ENCODE measurements at places on chromosomes 2 and 18.

DNA sequence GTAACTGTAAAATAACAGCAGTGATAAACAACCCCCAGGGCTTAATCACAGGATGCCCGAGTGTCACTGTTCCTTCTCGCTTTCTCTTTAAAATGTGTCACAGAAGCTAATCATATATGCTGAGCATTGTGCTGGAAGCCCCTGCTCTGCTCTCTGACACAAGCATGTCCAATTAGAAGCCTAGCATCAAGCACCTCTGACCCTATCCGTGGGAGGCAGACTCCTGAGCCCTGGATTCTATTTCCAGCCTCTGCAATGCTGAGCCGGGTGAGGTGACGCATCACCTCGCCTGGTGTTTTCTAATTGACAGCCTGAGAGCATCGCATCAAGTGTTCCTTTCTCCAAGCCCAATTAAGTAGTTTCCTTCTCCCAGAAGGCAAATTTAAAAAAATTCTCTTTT lies 19.7 kb upstream of the SCG2 start:
- no peak for DNase-seq

- no peak for DNase-seq
Observed at GRCh38 chr2:147355706-147356105, 489.1 kb upstream of the ACVR2A start.

DNA sequence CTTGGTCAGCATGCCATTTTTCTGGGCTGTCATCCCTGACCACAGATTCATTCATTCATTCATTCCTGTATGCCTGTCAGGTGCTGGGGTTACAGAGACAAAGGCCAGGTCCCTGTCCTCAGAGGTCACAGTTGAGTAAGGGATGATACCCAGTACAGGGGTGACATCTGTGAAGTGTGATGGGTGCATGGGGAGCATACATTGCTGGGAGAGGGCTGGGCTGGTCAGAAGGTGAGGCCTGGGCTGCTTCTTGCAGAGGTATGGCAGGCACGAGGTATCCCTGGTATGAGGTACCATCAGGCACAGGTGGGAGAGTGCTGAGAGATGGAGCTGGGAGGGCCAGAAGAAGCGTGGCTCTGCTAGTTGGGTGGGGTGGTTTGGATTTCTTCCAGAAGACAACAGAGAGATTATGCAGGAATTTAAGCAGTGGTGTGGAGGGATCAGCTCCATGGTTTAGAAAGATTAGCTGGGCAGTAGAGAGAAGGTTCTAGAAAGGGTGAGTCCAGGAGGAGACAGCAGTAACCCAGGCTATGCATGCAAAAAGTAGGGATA lies 181.9 kb upstream of the HAAO start:
- no peak for DNase-seq

GRCh38 chr2:233081731-233082221 lies 21.6 kb downstream of the INPP5D start:
- DNase-seq, result no peak

GRCh38 chr18:70158992-70159717 lies 46.3 kb downstream of the RTTN start:
- DNase-seq, result no peak

DNA sequence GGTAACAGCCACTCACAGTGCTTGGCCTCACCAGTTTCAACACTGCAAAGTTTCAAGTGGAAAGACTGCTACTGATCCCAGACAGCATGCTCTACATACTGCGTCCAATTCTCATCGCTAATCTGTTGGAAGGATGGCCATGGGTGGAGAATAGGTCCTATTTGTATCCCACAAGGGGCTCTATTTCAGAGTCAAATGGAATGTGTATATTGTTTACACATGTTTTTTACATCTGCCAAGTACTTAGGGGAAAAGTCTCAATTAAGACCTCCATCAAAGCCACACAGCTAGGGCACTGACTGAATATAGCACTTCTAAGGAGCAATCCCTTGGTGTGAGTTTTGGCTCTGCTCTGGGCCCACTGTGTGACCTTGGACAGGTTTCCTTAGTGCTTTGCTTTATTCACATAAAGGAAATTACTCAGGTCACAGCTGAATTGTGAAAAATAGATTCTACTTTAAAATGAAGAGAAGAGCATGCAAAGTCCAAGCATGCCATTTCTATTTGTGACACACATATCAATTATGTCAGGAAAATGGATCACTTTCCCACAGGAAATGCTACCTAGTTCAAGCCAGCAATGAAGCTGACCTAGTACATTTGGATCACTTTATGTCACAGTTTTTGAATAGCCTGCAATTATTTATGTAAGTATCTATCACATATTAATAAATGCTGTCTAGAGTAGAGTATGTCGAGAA lies 112.9 kb upstream of the STK17B start:
- no peak for DNase-seq

GRCh38 chr2:11672407-11672806 lies 2.4 kb upstream of the NTSR2 start:
- no peak for DNase-seq

DNA sequence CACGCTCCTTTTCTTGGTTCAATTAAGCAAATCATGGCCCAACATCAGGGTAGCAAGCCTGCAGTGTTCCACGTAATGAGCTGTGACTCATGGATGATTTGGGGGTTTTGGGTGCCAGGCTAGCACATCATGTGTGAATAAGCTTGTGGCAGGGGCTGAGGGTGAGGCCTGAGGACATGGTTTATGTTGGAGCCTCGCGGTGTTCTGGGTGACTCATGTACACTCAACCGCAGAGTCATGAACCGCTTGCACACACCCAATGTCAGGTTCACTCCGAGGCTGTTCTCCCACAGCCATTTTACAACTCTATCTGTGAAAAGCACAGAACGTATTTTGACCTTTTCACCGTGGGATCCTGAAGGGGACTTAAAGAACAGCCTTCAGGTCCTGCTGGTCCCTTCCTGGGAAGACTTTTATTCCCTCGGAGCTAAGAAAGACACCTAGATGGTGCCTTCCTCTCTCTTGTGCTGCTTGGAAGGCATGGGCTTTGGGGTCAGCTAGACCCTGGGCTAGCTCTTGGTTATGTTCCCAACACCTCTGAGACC lies 139.9 kb upstream of the ZEB2 start:
- peak; percentile 4 for DNase-seq

DNA sequence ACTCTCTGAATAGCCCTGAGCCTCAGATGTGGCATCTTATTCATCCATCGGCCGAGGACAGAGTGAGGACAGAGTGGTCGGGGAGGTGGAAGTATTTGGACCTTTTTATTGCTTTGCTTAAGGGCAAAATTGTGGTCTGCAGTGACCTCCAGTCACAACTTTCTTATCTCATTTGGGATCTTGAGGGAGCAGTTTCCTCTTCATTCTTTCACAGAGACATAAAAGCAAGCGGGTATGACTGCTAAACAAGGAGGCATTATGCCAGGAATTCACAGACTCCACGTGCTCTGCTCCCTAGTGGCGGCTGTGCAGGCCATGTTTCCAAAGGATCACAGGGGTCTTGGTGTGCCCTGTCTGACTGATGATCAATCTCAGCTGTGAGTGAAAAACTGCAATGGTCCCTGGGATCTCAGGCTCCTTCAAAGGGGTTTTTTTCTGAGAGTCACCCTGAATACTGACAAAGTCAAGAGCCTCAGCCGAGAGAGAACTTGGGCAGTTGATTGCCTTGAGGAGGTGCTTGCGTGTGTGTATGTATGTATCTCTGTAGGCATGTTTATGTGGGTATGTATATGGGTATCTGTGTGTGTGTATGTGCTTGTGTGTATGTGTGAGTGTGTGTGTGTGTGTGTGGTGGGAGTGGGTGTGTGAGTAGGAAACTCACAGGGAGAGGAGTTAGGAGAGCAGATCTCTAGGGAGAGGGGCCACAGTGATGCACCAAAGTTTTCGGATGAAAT lies 47.7 kb downstream of the RAPGEF4 start:
- DNase-seq, result no peak

DNA sequence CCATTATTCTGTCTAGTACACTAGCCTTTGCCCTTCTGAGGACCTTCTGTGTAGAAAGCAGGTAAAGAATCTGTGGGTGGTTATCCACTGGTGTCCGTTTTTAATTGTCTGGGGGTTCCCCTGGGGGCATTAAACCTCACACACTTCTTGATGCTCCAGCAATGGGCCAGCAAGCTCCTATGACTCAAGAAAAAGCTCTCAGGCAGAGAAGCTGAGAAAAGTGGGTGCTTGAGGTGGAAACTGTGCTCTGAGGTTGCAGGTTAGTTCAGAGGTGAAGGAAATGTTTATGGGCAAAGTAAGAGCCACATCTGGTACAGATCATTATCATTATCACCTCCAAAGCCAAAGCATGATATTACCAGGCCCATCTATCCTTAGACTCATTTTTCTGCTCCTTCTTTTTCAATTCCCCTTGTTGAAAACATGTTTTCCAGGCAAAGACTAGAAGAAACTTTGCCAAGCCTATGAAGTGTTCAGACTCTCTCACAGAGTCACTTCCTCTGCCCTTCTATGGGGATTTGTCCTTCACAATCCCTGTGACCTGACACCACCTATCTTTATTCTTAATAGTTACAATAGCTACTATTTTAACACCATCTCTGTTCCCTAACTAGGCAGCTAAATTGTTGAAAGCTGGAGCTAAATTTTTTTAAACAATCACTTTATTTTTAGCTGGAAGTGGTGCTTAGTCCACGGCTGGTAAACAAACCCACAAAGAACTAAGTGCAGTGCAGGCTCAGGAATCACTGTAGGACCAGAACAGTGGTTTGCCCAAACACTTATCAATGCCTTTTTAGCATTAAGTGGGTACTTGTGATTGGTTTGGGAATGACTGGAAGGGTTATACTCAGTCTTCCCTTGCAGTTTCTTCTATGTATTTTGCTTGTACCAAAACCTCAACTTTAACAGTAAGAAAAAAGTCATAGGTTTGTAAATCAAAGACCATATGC lies 512.8 kb upstream of the POU3F3 start:
- DNase-seq, result no peak

DNA sequence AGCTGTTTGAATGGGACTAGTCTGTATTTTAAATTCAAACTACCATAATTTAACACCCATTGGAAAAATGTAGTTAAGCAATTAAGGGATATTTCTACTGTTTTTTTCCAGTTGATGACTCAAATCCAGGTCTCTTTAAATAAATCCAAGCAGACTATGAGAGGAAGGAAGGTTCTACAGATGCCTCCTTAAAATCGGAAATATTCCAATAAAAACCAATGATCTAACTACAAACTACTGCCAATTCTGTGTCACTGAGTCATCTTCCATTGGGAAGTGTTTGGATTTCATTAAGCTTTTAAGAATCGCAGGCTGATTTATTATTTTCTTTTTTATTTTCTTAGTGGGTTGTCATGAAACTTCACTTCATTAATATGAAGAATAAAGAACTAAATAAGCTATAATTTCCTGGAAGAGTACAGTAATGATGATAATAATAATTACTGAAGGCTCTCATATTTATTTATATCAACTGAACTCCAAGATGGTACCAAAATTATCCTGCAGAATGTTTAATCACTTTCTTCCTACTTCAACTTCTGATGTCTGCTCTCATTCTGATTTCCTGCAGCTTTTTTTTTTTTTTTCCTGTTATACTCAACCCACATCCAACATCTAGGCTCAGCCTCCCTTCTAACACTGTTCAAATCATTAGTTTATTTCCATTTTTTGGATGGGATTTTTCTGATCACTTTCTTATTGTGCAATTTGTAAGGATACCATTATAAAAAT lies 166.3 kb upstream of the FN1 start:
- no peak for DNase-seq

GRCh38 chr2:36173760-36174404 lies 181.7 kb upstream of the CRIM1 start:
- DNase-seq, result no peak

- DNase-seq, result no peak
Observed at GRCh38 chr2:234308073-234308812, 188.6 kb downstream of the ARL4C start.

GRCh38 chr2:64563436-64563938 lies 39.4 kb downstream of the AFTPH start:
- DNase-seq, result no peak

- DNase-seq, result peak; percentile 7
Observed at GRCh38 chr2:74250189-74250631, 51.8 kb downstream of the MTHFD2 start.

DNA sequence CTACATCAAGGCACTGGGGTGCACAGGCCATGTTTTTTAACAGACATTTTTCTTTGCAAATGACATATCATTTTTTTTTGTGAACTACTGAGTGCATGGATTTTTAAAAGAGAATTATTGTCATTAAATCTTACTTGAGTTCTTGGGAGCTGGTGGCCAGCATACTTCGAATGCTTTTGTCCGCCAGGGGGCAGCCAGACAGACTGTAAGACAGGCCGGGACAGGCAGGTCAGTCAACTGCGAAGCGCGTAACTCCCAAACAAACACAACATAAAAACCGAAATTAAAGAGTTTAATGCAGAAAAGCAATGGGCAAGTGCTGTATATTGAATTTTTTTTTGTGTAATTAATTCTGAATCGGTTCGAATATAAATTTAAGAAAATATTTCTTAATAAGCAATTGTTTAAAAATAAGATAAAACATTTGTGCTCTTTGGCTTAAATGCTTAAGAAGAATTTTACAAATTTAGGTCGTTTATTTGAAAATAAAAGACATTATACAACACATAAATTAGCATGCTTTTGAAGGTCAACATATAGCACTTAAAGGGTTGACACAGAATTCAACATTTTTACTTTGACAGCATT lies 142.2 kb upstream of the PXDN start:
- DNase-seq, result peak; percentile 6

DNA sequence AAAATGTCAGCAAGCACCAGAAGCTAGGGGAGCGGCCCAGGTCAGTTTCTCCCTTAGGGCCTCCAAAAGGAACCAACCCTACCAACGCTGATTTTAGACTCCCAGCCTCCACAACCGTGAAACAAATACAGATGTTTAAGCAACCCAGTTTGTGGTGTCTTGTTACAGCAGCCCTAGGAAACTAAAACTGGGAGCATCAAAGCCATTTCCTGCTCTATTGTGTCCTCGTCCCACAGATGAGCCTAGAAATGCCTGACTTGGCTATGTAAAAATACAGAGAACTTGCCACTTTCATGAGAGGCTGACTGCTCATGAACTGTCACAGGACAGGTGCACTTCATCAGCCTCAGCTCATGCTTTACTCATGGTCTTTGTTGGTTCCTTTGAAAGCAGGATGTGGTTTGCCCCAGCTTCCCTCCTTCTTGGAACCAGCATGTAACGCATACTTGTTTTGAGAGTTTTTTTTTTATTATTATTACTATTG lies 97.6 kb upstream of the SLC39A10 start:
- peak; percentile 56 for DNase-seq

DNA sequence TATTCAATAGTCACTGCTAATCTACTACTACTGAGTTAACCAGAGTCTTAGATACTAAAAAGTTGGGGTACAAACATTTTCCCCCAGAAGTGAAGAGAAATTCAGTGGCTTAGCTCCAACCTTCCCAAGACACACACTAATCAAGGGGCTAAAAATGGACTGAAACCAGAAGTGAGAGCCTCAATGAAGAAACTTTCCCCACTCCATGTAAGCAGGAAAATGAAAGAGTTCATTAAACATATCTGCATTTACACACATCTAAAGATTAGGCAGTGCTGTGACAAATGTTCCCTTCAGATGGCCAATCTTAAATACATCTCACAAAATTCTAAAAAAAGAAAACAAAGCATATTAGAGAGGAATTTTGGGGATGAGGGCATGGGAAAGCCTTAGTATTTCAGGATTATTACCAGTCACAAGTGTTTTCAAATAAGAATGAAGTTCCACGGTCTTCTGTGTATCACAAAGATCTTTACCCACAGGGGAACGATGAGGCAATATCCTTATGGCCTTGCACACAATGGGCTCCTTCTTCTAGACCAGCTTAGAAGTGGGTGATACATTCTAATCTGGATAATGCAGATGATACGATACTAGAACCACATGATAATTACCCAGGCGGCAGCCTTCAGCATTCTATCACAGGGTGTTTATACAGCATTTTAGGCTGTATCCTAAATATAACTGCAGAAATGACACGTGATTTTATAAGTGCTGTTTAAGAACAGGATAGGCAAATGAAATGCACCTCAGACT lies 17.1 kb downstream of the ANKRD44 start:
- no peak for DNase-seq

All from stimulated activated CD4-positive, alpha-beta T cell treated with anti-CD3 and anti-CD28 coated beads, TNF-alpha, amount 100 ng/mL, for 24 hours (primary cell).